CMK (cell line): ENCODE measurements at places on chromosomes 1 and 21.

DNA sequence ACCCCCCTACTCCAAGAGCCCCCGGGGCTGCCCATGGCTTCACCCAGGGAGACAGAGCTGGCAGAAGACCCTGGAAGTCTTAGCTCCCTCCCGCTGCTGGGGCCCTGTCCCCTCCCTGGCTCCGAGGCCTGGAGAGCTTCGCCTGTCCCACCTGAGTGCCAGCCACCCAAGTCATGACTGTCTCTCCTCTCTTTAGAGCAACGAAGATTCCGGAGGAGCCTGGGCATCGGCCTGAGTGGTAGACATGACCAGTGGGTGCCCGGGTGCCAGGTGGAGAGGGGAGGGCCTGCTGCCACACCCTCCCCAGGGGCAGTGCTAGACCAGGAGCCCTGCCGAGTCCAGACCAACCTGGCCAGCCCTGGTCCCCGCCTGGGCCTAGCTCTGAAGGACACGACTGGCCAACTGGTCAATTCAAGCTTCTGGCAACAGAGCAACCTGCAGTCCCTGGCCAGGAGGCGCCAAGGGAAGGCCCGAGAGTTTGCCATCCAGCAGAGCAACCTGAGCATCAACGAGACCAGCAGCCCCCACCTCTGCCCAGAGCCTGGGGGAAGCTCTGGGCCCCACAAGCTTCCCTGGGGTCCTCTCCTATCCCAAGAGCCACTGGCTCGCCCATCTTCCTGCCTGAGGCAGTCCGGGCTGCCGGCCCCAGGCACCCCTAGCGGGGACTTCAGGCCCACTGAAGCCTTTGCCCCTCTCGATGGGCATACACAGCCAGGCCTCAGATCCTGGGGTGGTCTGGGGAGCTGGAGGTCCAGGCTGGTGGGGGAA, 3.9 kb downstream of the C1orf167 start:
- DNase-seq = no peak

DNA sequence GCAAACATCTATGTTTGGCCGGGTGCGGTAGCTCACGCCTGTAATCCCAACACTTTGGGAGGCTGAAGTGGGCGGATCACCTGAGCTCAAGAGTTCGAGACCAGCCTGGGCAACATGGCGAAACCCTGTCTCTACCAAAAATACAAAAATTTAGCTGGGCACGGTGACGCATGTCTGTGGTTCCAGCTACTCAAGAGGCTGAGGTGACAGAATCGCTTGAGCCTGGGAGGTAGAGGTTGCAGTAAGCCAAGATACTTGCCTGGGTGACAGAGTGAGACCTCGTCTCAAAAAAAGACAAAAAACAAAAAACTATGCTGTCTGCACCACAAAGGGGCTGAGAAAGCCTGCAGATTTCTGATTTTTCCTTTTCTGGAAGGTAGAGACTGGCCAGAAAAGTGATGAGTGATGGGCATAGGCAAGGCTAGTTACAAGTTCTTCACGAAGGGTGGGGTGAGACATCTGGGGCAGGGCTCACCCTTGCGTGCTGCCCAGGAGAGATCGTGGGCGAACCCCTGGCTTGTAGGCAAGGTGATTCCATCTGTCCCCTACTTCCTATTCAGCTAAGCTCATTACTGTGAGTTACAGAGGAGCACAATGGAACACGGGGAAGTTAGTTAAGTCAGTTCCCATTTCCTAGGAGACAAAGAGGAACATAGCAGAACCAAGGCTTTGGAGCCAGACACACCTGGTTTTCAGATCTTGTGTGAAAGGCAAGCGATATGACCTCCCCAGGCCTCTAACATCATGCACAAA, 3.2 kb downstream of the SLC2A1 start:
- no peak for DNase-seq

GRCh38 chr1:212260557-212261355, 24.5 kb upstream of the PPP2R5A start:
- no peak for DNase-seq

DNA sequence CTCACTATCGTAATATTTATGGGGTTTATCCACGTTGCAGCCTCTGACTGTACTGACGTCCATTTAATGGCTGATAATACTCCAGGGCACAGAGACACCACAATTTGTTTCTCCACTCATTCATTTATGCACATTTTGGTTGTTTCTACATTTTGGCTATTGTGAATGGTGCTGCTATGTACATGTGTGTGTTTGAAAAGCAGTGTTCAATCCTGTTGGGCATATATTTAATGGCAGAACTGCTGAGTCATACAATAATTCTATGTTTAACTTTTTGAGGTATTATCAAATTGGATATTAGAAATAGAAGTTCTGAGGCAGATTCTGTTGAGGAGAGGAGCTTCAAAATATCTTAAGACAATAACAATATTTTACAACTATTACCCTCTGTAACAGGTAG, 39.0 kb upstream of the NADK start:
- DNase-seq = no peak

DNA sequence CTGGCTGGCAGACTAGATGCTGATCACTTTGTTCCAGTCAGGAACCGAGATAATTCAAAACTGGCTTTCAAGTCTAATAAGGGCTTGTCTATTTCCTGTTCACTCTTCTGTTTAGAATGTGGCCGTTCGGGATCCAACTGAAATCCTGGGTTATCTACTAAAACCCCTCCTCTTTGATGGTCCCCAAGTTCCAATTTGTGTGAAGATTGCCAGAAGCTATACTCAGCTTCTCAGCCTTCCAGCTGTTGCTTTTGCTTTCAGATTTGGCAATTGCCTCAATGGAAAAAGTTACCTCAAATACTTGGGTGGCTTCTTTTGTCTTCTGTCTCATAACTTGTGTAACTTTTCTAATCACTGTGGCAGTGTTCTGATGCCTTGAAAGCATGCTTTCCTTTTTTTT, 43.7 kb downstream of the BTBD8 start:
- no peak for DNase-seq

DNA sequence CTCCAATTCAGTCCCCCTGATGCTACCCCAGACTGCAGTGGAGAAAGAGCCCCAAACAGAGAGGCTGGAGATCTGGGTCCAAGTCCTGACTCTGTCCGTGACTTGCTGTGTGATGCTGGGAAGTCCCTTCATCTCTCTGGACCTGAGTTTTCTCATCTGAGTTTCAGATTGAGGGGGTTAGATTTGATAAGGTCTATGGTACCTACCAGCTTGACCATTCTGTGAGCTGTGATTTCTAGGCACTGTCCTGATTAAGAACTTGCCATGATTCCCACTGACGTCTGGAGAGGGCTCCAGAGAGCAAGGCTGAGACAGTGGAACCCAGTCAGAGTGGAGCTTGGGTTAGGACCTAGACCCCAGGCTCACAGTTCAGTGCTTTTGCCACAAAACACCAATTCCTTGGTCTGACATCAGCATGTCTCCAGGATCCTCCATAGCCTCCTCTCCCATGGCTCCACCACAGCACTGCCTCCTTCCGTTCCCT, 43.8 kb upstream of the DMBX1 start:
- DNase-seq = no peak

DNA sequence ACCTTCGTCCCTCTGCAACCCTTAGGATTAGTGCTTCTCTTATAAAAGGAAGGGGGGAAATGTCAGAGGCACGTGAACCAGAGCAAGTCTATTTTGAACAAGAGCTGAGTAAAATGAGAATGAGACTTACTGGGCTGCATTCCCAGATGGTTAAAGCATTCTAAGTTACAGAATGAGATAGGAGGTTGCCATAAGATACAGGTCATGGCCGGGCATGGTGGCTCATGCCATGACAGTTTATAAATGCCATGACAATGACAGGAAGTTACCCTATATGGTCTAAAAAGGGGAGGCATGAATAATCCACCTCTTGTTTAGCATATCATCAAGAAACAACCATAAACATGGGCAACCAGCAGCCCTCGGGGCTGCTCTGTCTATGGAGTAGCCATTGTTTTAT, 2.5 kb upstream of the AQP10 start:
- no peak for DNase-seq

DNA sequence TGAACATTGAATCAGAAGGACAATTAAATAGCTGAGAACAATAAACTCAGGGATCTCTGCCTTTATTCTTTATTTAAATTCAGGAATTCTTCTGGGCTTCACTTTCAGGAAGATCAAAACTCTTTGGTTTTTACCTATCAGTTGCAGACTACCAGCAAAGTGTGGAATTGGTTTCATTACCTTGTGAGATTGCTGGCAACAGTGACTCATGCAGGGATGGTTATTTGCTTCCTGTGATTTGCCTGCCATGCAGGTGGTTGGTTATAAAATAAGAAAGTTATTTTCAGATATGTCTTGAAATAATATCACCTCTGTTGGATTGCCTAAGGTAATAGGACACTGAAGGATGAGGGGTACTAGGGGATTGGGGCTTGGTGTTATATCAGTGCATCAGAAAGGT, 204.6 kb downstream of the PTBP2 start:
- DNase-seq = no peak

DNA sequence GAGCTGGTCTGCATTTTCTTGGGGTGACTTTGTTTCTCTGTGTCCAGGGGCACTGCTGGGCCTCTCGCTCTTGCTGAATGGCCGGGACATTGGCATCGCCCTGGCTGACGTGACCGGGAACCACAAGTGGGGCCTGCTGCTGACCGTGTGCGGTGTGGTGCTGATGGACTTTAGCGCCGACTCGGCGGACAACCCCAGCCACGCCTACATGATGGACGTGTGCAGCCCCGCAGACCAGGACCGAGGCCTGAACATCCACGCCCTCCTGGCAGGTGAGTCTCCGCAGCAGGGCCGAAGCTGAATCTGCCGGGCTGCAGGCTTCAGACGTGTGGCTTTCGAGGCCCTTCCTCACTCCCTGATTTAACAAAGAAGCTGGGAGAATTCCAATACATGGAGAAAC, 7.9 kb downstream of the SLC45A1 start:
- no peak for DNase-seq

GRCh38 chr1:5903680-5904079, 88.5 kb downstream of the NPHP4 start:
- no peak for DNase-seq
